ENCODE measurements at places on chromosomes 7 and 10. TPM values are rescaled to one million over a fixed set of nuclear protein-coding genes. Genes with fewer than 3 reads are reported as not detected.

The CTAGE8 gene
- 2.6 TPM for total RNA-seq

The ZFYVE27 gene
- total RNA-seq = 28.9 TPM

The NPY gene
- total RNA-seq = 15.2 TPM

DNA sequence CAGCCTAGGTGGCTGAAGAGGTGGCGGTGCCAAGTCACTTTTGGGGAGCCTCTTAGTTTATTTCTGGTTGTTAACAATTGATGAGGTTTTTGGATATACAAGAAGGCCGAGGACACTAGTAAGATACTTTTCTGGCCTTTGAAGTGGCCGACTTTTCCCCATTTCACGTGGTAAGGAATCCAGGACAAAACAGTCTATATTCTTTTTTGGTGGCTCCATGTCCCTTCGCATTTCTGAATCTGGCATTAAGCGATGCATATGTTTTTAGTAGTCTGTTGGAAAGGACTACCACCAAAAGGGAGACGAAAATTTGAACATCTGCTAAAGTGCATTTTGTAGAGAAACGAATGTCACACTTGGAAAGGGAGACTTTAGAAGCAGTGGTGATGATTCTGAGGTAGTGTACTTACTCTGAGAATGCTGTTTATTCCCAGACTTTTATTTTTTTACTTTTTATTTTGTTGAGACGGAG lies 1.5 kb downstream of the MLLT10 start:
- peaks cover 25% of the 10 kb centered on the region for H3K36me3 ChIP-seq
- H3K4me1 ChIP-seq = peaks cover 8% of the 10 kb centered on the region
- peak overlapping the region; percentile 71 for H3K4me3 ChIP-seq
- peak overlapping the region; percentile 84 for H3K27ac ChIP-seq
- peak; percentile 62 for DNase-seq

DNA sequence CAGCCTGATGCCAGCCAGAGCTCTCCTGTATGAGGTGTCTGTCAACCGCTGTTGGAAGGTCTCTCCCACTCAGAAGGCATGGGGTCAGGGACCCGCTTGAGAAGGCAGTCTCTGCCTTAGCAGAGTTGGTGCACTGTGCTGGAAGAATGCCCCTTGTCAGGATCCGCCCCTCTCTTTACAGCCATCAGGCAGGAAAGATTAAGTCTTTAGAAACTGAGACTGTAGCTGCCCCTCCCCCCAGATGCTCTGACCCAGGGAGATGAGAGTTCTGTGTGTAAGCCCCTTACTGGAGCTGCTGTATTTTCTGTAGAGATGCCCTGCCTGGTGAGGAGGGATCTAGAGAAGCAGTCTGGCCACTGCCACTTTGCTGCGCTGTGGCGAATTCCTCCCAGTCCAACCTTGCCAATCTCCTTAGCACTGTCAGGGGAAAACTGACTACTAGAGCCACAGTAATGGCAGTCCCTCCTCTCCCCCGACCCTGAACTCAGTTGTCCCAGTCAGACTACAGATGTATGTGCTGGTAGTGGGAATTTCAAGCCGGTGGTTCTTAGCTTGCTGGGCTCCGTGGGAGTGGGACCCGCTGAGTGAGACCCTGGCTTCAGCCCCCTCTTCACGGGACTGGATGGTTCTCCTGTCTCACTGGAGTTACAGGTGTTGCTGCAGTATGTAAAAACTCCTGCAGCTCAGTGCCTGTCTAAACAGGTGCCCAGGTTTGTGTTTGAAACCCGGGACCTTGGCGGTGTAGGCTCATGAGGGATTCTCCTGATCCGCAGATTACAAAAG lies 285.5 kb upstream of the ZWINT start:
- no peaks in the 10 kb centered on the region for H3K27me3 ChIP-seq
- H3K4me1 ChIP-seq = no peaks in the 10 kb centered on the region
- no peak for DNase-seq
- H3K36me3 ChIP-seq = no peaks in the 10 kb centered on the region

DNA sequence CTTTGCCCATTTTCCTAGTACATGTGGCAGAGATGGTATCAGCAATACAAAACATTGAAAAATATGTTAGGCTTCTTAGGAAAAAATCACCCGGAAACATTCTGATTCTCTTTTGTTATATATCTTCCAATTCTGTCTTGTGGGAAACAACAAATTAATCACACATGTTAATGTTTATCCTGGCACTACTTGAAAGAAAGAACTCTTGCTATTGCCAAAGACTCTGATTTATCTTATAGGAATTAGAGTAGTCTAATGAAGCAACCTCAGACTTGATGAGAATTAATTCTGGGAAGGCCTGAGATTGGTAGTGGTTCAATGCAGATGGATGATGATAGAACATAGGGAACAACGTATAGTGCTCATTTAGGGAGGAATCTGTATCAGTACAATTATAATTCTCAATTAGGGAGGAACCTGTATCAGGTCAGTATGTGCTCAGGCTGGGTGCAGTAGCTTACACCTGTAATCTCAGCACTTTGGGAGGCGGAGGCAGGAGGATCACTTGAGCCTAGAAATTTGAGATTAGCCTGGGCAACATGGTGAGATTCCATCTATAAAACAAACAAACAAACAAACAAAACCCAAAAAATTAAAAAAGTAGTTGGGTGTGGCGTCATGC lies 50.7 kb downstream of the TAS2R16 start:
- H3K27me3 ChIP-seq = no peaks in the 10 kb centered on the region
- DNase-seq = no peak
- H3K36me3 ChIP-seq = no peaks in the 10 kb centered on the region

- peaks cover 11% of the 10 kb centered on the region for H3K4me1 ChIP-seq
- no peaks in the 10 kb centered on the region for H3K36me3 ChIP-seq
- no peak for DNase-seq
- H3K27ac ChIP-seq = no peak overlapping the region
- no peaks in the 10 kb centered on the region for H3K27me3 ChIP-seq
- no peak overlapping the region for H3K4me3 ChIP-seq
Measured at GRCh38 chr10:13231808-13232207, 2.4 kb downstream of the UCMA start.

DNA sequence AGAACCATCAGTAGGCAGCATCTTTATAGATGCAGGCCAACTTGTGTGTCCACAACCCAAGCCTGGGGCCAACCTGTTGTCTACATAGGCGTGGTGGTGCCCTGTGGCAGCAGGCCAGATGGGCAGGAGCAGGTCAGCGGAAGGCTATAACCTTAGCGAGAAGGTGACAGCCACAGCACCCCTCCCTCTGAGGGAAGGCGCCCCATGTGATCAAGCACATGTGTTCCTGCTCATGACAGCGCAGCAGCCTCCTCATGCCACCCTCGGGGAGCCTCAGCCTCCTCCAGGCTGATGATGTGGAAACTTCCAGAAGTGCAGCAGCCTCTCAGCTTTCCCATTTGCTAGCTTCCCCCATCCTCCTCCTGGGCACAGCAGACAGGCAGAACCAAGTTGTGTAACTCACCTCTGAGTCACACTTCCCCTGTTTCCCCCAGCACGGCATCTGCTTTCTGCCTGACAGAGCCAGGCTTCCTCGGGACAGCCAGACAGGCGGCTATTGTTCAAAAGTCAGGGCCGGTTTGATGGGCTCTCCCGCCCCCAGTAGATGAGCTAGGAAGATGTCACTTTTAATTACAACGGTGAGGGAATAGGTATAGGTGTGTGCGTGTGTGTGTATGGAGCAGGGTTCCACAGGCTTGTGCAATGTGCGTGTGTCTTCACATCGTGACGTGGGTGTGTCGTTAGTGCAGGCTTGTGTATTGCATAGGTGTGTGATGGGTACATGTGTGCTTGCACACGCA lies 312.0 kb upstream of the ZMIZ1 start:
- peaks cover 47% of the 10 kb centered on the region for H3K4me1 ChIP-seq
- H3K4me3 ChIP-seq = no peak overlapping the region
- H3K27me3 ChIP-seq = no peaks in the 10 kb centered on the region
- DNase-seq = no peak
- H3K27ac ChIP-seq = no peak overlapping the region

- H3K27ac ChIP-seq = no peak overlapping the region
- peak overlapping the region; percentile 56 for H3K4me3 ChIP-seq
- peaks cover 37% of the 10 kb centered on the region for H3K36me3 ChIP-seq
- DNase-seq = peak; percentile 62
- peaks cover 24% of the 10 kb centered on the region for H3K4me1 ChIP-seq
Measured at GRCh38 chr7:74083928-74084721, 521 bp downstream of the LIMK1 start.

DNA sequence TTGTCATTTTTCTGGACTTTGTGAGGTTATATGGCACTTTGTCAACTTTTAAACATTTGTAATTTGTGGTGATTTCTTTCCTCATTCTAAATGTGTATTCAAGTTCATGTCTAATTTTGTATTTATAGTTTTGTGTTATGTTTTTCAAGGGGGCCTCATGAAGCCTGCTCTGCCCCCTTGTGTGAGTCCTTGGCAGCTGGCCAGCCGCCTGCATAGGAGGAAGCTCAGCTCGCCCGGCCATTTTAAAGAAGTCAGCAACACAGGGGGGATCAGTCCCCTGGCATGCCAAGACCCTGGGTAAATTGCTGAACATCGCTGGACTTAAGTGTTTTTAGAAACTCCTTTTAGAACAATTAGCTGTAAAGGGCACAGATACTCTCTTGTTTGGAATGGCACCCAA lies 123.0 kb downstream of the ANLN start:
- DNase-seq = peak; percentile 64
- no peak overlapping the region for H3K27ac ChIP-seq
- H3K4me1 ChIP-seq = peaks cover 30% of the 10 kb centered on the region

DNA sequence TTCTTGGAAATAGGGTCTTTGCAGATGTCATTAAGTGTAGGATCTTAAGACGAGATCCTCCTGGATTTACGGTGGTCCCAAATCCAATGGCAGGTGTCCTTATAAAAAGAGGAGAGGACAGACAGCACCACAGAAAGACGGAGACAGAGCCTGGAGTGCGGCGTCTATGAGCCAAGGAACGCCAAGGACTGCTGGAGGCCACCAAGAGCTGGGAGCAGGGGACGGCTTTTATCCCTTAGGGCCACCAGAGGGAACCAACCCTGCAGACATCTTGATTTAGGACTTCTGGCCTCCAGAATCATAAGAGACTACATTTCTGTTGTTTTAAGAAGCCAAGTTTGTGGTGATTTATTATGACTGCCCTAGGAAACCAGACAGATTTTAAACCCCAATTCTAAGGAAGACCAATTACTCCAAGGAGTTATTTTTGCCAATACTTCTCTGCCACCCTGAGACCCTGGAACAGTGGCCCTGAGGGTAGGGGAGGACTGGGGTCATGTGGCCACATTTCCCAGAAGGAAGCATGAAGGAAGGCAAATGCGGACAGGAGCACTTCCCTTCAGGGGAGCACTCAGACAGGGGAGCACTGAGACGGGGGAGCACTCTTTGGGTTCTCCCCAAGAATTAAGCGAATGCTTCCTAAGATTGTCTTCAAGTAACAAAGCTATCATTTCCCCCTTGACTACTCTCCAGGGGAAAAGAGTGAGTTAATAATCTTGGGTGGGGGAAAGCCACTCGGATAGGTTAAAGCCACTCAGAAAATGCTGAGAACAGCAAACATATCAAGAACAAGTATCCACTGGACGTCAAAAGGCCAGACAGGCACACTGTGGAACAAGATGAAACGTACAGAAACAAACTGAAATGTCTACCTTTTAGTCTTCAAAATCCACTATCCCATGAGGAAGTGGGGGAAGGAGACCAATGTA lies 67.5 kb downstream of the CHST15 start:
- H3K4me3 ChIP-seq = no peak overlapping the region
- DNase-seq = no peak
- H3K36me3 ChIP-seq = peaks cover 23% of the 10 kb centered on the region
- H3K27me3 ChIP-seq = no peaks in the 10 kb centered on the region
- H3K4me1 ChIP-seq = peaks cover 29% of the 10 kb centered on the region

DNA sequence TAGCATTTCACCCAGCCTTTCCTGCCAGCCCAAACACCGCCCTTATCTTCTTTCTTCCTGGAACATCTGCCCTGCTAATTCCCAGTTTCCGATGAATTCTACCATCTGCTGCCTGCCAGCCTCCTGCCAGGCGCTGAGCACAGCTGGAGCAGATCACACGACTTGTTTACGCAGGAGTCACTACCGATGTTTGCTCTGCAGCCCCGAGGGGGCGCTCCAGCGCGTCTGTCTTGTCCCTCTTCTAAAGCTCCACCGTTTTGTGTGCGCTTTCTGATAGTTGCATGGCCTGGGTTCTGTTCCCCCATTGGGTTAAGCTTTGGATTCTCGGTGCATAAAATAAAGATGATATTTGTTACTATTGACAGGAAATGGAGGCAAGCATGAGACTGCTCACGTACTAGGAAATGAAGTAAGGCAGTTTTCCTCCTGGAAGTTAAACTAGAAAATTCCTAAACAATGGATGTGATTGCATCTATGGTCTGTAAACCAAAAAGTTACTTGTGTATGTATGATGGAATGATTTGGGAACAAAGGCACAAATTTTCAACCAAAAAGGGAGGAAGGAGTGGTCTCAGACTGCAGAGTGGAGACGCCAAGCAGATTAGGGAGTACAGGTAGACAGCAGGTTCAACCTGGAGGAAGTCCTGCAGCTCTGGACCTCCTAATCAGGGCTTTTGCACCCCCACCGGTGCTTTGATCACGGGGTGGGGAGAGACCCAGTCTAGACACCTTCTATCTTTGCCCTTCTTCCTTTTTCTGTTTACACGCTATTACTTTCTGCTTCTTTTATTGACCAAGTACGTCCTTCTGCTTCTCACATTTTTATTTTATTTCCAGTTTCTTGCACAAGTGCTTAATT lies 2.2 kb upstream of the RBM17 start:
- DNase-seq = peak; percentile 87
- H3K36me3 ChIP-seq = no peaks in the 10 kb centered on the region
- H3K27ac ChIP-seq = peak overlapping the region; percentile 49
- H3K27me3 ChIP-seq = no peaks in the 10 kb centered on the region

- H3K4me3 ChIP-seq = no peak overlapping the region
- H3K4me1 ChIP-seq = peaks cover 77% of the 10 kb centered on the region
- DNase-seq = no peak
- no peaks in the 10 kb centered on the region for H3K27me3 ChIP-seq
- H3K36me3 ChIP-seq = no peaks in the 10 kb centered on the region
- peak overlapping the region; percentile 40 for H3K27ac ChIP-seq
Measured at GRCh38 chr10:71235808-71236207, 23.4 kb downstream of the UNC5B start.

GRCh38 chr10:30999070-30999712 lies 32.5 kb downstream of the ZNF438 start:
- H3K4me1 ChIP-seq = no peaks in the 10 kb centered on the region
- H3K27me3 ChIP-seq = no peaks in the 10 kb centered on the region
- H3K27ac ChIP-seq = peak overlapping the region; percentile 16
- no peak for DNase-seq

DNA sequence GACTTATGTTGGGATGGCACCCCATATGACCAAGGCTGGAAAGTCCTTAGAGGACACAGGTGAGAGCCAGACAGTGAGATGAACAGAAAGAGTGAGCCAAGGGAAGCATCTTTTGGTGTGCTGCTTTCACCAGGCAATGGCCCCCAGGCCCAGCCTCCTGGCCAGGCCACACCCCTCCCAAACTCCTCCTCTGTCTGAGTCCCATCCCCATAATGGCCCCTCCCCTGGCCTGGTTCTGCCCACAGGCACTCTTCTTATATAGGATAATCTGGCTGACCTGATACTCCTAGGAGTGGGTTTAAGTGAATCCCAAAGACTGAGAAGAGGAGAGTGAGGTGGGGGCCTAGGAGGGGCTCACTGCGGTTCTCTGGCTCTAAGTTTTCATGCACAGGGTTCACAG lies 252.5 kb downstream of the RPS24 start:
- no peak for DNase-seq
- H3K27ac ChIP-seq = no peak overlapping the region
- peaks cover 30% of the 10 kb centered on the region for H3K4me1 ChIP-seq
- no peaks in the 10 kb centered on the region for H3K36me3 ChIP-seq

GRCh38 chr10:122033224-122033926 lies 44.4 kb downstream of the TACC2 start:
- no peaks in the 10 kb centered on the region for H3K4me1 ChIP-seq
- H3K27me3 ChIP-seq = no peaks in the 10 kb centered on the region
- no peak overlapping the region for H3K4me3 ChIP-seq
- no peak for DNase-seq
- no peaks in the 10 kb centered on the region for H3K36me3 ChIP-seq

GRCh38 chr10:21509341-21510240 lies 15.9 kb downstream of the SKIDA1 start:
- H3K36me3 ChIP-seq = no peaks in the 10 kb centered on the region
- peaks cover 28% of the 10 kb centered on the region for H3K4me1 ChIP-seq
- DNase-seq = no peak
- H3K27ac ChIP-seq = peak overlapping the region; percentile 92
